ENCODE measurements at places on chromosomes 3 and 15. TPM values are rescaled to one million over a fixed set of nuclear protein-coding genes. Genes with fewer than 3 reads are reported as not detected.

FOXB1 gene
- not detected for total RNA-seq

PATL2 gene
- 0.32 TPM for total RNA-seq

LMCD1 gene
- total RNA-seq: 23.9 TPM

CFAP100 gene
- total RNA-seq: not detected

SAMD7 gene
- not detected for total RNA-seq

C15orf40 gene
- total RNA-seq: 26.8 TPM

ZNF502 gene
- total RNA-seq: 2.0 TPM

EFHB gene
- total RNA-seq: 0.39 TPM

LTF gene
- not detected for total RNA-seq

NUP210 gene
- 58.5 TPM for total RNA-seq

DNA sequence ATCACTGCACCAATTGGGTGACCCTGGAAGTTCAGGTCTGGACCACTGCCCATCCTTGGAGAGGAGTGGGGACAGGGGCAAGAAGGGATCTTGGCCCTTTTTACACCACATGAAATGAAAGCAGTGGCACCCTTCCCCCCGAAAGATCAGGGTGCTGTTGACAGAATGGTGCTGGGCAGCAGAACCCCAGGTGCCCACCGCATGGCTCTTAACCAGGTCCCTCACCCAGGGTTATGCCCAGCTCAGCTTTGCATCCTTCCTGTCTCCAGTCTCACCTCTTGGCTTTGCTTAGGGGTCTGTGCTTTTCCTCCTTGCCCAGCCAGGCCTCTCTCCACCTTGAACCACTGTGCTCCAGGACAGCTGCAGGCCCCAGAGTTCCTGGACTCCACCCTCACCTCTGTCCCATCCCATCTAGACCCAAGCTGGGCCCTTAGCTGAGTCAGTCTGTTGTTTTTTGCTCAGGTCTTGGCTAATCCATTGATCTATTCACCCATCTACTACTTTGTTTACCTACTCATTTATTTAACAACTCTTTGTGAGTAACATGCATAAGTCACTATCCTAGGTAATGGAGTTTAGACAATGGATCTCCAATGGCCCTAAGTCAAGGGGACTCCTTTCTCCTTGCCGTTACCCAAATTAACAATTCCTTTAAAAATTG lies 77.1 kb upstream of the PRR23E start:
- DNase-seq: no peak

GRCh38 chr3:103977417-103977816 lies 1389.3 kb upstream of the ALCAM start:
- DNase-seq: no peak

- no peak for DNase-seq
These were observed 174.1 kb downstream of the SATB1 start for GRCh38 chr3:18250991-18251390.

- DNase-seq: no peak
These were observed 5.4 kb downstream of the CHRNA5 start for GRCh38 chr15:78570710-78571109.

GRCh38 chr3:52015438-52016228 lies 19.9 kb upstream of the RPL29 start:
- no peak for DNase-seq

DNA sequence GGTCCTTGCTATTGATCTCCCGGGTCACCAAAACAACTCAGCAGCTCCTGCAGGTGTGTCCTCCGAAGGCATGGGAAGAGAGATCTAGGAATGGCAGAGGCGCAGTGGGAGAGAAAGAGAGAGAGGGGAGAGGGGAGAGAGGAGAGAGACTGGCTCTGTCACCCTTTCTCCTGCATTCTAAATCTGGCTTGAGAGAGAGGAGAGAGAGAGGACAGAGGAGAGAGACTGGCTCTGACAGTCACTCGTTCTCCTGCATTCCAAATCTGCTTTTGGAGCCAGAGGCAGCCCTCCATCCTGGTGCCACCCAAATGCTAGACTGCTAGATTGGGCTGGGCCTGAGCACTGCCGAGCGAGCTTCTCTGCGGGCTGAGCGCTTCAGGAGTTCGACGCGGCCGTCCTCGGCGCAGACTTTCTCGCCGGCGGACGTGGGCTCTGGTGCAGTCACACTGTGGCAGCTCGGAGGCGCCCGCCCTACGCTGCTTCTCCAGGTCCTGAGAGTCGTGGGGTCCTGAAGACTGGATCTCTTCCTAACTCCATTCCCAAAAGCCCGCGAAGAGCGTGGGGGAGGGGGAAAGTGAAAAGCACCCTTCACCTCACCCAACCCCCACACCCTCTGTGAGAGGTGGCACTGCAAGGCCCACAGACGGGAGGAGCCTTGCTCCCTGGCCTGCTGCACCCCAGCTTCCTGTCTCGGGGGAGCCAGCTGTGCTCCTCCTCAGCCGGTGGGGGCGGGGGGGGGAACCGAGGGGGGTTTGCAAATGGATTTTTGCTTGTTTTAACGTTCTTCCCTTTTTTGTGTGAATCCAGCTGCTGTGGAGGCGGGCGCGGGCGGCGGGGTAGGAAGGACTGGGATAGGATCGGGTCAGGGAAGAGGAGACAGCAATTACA lies 222.3 kb downstream of the MEIS2 start:
- no peak for DNase-seq

GRCh38 chr3:14358426-14359211 lies 43.8 kb upstream of the SLC6A6 start:
- DNase-seq: no peak

- no peak for DNase-seq
These were observed 195.0 kb upstream of the EPHA3 start for GRCh38 chr3:88912294-88912877.

DNA sequence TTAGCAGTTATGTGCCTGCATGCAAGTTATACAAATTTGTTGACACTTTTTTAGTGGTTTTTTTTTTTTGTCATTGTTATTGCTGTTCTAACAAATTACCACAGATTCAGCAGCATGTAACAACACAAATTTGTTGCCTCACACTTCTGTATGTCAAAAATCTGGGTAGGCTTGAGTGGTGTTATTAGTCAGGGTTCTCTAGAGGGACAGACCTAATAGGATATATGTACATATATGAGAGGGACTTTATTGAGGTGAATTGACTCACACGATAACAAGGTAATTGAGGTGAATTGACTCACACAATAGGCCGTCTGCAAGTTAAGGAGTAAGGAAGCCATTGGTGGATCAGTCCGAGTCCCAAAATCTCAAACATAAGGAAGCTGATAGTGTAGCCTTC lies 15.0 kb upstream of the PLSCR1 start:
- DNase-seq: no peak

- no peak for DNase-seq
These were observed 151.5 kb upstream of the BHLHE40 start for GRCh38 chr3:4827767-4828166.

- no peak for DNase-seq
These were observed 30.7 kb upstream of the CCDC54 start for GRCh38 chr3:107346564-107346963.

Data from Caco-2 (cell line).